HFFc6 (cell line): ENCODE measurements at places on chromosomes 7 and 10. TPM values are rescaled to one million over a fixed set of nuclear protein-coding genes. Genes with fewer than 3 reads are reported as not detected.
A peak's percentile ranks its signal among the peaks of the same experiment; 100 is the strongest.

GRCh38 chr7:148645898-148646297 lies 52.8 kb upstream of the CUL1 start:
- no peak for DNase-seq

Gene SMO
- total RNA-seq = 0.24 to 0.70 TPM (median 0.44 TPM) in 3 replicates

DNA sequence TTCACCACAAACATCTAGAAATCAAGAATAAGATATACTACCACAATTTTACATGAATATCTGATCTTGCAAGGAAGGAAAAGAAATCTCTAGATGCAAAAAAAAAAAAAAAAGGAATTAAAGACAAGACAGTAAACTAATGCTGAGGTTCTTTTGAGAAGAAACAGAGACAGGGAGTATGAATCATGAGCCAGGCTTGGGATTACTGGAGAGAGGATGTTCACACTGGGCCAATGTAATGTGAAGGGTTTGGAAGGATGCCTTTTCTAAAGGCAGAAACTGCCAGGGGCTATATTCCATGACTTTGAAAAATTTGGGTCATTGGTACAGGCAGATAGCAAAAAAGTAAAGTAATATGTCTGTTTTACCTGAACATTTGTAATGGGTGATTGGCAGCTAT lies 573.0 kb upstream of the IGFBP3 start:
- peak; percentile 76 for DNase-seq

DNA sequence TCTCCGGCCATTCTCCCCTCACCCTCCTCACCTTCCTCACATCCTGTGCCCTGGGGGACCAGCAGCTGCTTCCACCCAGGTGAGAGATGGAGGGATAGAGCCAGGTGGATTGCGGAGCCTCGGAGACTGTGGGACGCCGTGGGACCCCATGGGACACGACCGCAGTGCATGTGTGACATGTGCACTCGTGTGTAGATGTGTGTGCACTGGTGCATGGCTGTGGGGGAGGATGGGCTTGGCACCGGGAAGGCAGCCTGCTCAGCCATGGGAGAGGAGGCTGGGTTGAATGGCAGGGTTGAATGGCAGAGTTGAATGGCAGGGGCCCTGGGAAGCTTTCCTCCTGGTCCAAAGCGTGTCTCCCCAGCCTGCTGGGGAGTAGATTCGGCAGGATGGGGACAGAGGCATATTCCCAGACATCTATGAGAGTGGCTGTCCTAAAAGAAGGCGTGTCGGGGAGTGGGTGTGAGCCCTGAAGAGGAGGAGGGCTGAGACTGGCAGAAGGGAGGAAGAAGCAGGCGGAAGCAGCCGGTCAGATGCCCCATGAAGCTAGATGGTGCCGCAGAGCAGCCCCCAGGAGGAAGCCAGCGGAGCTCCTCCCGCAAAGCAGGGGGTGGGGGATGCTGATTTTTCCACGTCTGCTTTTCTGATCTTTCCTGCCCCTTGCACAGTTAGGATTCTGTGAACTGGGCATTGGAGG lies 815 bp downstream of the GIMAP8 start:
- DNase-seq = no peak

DNA sequence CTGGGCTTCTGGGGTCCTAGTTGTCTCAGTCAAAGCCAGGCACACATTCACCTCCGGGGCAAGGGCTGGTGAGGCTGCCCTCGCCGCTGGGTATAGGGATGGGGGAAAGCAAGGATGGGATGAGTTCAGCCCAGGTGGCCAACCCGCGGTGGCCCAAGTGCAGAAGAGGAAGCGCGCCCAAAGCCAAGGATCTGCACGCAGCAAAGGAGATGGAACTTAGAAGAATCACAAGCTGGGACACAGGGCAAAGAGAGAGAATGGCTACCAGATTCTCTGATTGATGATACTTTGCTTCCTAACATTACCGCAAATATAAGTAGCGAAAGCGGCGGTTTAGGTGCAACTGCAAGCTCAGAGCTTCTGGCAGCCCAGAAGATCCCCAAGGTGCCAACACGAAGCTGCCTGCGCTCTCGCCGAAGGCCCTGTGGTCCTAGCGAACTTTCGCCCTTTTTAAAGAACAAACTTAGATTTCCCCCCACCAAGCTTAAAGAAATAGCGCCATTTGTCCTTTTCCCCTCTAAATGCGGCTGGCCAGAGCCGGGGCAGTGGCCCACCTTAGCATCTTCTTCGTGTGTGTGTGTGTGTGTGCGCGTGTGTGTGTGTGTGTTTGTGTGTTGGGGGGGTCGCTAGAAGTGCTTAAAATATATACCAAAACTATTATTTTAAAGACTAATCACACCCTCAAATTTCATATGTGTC lies 927 bp upstream of the MKX start:
- no peak for DNase-seq

GRCh38 chr10:77190291-77190690 lies 447.3 kb downstream of the KCNMA1 start:
- DNase-seq = no peak

DNA sequence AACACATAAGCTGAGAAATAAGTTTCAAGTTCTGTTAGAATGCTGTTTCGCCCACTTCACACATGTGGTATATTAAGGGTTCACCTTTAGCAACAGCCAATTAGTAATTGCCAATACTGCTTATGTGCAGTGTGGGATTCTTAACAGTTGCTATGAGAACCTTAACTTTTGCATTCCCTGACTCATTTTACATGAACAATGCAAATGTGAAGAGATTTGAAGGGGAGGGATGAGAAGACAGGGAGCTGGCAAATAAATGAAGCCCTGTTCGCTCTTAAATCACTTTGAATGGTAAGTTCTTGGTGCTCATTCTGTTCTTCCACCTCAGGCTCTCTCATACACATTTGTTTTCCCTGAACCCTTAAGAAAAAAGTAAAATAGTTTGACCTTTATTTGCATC lies 82.3 kb downstream of the LRRC4 start:
- DNase-seq = no peak

Gene PTF1A
- total RNA-seq = not detected in 3 replicates

DNA sequence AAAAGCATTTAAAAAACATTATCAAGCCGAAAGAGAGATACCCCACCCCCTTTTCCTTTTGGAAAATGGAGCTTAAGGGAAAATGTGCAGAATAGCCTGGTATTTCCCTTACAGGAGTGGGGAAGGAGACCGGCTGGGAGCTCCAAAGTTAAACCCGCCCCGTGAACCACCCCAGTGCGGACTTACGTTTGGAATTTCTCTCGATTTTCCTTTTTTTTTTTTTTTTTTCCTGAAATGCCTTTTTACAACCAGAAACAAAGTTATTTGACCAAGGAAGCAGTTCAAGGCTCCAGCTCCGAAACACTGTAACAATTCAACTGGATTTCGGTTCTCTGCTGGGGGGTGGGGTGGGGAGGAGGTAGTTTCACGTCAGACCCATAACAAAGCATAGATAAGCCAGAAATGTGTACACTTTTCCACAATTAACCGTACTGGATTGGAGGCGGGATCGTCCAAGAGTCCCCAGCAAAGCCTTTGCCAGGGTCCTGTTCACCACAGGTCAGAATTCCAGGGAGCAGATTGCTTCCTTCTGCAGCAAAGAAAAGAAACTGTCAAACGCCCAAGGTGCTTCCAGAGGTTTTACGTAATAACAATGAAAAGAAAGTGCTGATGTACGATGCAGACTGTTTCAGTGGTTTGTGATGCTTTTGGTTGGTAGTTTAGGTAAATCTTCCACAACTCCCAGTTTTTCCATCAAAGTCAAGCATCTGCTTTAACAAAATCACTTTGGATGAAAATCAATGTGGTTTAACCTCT lies 6.7 kb downstream of the SKIDA1 start:
- DNase-seq = no peak

Gene IRF5
- total RNA-seq = not detected in 3 replicates

DNA sequence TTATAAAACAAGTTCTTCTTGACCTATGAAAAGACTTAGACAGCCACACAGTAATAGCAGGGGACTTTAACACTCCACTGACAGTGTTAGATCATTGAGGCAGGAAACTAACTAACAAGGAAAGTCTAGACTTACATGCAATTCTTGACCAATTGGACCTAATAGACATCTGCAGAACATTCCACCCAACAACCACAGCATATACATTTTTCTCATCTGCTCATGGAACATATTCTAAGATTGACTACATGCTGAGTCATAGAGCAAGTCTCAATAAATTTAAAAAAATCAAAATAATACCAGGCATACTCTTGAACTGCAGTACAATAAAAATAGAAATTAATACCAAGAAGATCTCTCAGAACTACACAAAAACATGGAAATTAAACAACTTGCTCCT lies 219.5 kb upstream of the HPS1 start:
- peak; percentile 24 for DNase-seq

Gene CFAP69
- total RNA-seq = 1.2 to 2.4 TPM (median 2.2 TPM) in 3 replicates

- DNase-seq = no peak
Observed at GRCh38 chr7:38123494-38123893, 54.6 kb upstream of the STARD3NL start.

Gene BICC1
- 56.8 to 66.4 TPM (median 60.5 TPM) in 3 replicates for total RNA-seq

DNA sequence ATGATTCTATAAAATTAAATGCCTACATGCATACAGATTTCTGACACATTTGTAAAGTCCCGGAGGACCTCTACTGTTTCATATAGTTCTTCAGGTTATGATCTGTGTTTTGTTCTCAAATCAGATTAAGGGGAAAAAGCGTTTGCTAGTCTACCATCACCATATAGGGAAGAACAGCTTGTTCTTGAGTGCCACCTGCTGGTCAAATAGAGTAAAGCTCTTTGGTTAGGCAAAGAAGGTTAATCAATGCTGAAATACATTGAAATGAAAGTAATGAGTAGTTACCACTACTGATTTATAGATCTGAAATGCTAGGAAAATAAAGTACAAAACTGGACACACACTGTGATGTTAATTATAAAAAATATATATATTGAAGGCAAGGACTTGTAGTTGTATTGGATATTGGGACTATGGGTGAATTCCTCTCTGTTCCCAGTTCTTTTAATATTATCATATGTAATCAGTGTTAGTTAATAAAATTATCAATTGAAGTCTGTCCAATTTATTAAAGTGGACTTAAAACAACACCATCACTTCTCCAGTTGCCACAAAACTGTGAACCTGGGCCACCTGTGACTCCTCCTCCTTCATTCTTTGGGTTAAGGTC lies 72.6 kb upstream of the PDLIM1 start:
- DNase-seq = peak; percentile 62

Gene ADCY1
- not detected in 3 replicates for total RNA-seq

GRCh38 chr7:74307738-74308505 lies 18.7 kb downstream of the CLIP2 start:
- no peak for DNase-seq

DNA sequence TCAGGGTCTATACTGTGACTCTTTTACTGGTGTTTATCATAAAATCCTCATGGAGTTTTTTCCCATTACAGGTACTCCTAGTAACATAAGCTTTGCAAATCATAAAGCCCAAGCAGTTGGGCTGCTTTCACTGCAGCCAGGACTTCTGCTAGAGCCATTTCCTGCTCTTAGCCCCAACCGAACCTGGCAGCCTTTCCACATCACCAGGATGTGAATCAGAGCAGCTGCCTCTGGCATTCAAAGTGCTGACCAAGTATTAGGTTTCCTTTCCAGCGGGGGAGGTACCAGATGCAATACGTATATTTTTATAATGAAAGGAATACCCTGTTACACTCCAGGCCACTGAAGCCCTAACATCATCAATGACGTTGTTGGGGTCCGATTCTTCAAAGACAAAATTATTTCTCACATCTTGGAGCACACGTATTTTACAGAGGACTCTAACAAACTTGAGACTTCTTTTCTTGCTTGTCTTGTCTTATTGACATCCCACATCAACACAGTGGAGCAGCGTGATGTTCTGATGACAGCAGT lies 3.6 kb upstream of the HTR5A start:
- peak; percentile 67 for DNase-seq

DNA sequence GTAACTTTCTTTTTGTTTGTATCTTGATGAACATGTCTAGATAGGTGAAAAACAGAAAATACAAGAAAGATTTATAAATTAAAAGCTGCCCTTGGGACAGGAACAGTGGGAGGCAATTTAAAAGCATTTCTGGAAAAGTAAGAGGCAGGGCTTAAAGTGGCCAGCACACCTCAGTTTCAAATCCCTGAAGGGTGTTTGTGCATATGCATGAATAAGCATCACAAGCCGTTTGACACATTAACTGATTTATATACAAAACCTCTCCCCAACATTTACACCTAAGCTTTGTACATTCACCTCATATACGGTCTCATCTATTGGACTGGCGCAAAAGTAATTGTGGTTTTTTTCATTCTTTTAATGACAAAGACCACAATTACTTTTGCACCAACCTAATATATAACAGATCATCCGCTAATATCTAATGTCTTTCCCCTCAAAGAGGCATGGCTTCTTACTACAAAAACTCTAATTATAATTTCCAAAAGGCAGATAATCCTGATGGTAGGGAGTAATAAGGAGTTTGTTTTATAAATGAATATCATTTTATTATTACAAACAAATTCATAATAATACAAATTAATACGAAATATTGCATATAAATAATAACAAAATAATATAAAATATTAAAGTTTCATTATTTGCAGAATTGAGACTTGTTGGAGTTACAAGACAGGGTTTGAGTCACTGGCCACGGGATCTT lies 48.3 kb downstream of the LRGUK start:
- no peak for DNase-seq

Gene TPST1
- 22.4 to 28.8 TPM (median 25.8 TPM) in 3 replicates for total RNA-seq

DNA sequence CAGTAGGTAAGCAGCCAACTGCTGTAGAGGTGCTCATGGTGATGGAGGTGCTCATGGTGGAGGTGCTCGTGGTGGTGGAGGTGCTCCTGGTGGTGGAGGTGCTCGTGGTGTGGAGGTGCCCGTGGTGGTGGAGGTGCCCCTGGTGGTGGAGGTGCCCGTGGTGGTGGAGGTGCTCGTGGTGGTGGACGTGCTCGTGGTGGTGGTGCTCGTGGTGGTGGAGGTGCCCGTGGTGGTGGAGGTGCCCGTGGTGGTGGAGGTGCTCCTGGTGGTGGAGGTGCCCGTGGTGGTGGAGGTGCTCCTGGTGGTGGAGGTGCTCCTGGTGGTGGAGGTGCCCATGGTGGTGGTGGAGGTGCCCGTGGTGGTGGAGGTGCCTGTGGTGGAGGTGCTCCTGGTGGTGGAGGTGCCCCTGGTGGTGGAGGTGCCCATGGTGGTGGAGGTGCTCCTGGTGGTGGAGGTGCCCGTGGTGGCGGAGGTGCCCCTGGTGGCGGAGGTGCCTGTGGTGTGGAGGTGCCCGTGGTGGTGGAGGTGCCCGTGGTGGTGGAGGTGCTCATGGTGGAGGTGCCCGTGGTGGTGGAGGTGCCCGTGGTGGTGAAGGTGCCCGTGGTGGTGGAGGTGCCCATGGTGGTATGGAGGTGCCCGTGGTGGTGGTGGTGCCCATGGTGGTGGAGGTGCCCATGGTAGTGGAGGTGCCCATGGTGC lies 517.3 kb downstream of the PTPRN2 start:
- no peak for DNase-seq

Gene SYT15B
- 0.22 to 1.9 TPM (median 0.24 TPM) in 3 replicates for total RNA-seq

GRCh38 chr7:149104749-149105148 lies 14.2 kb upstream of the ZNF786 start:
- DNase-seq = no peak

Gene FGFBP3
- 0.29 to 0.53 TPM (median 0.53 TPM) in 3 replicates for total RNA-seq

Gene SPDYE5
- not detected in 3 replicates for total RNA-seq

- no peak for DNase-seq
Observed at GRCh38 chr10:13518076-13518692, 10.6 kb downstream of the BEND7 start.

GRCh38 chr10:124678557-124679240 lies 65.5 kb downstream of the FAM53B start:
- DNase-seq = no peak

GRCh38 chr10:14645239-14645960 lies 129.3 kb downstream of the FAM107B start:
- no peak for DNase-seq

GRCh38 chr7:47967123-47967522 lies 12.3 kb downstream of the HUS1 start:
- no peak for DNase-seq

- DNase-seq = no peak
Observed at GRCh38 chr7:4144811-4145510, 537.1 kb upstream of the FOXK1 start.
